ENCODE measurements at places on chromosomes 5 and 9.

- no peak for DNase-seq
Observed at GRCh38 chr9:84789463-84789830, 119.9 kb downstream of the NTRK2 start.

GRCh38 chr9:82313697-82314096, 325.1 kb downstream of the SPATA31D1 start:
- no peak for DNase-seq

GRCh38 chr5:150469718-150470469, 20.4 kb upstream of the RPS14 start:
- DNase-seq, result peak; percentile 80

DNA sequence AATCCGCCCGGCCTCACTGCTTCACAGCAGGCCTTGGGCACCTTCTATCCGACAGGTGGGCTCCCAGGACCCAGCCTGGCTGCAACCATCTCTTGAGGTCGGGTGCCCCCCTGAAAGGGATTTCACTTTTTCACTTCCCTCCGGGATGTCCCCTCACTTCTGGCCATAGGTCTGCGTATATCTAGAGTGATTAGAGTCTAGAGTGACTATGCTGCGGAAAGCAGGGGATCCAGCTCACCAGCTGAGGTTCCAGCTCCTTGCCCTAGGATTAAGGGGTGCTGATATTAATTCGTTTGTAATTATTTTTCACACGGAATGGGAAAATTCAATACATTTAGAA, 3.1 kb downstream of the DMRT2 start:
- no peak for DNase-seq

DNA sequence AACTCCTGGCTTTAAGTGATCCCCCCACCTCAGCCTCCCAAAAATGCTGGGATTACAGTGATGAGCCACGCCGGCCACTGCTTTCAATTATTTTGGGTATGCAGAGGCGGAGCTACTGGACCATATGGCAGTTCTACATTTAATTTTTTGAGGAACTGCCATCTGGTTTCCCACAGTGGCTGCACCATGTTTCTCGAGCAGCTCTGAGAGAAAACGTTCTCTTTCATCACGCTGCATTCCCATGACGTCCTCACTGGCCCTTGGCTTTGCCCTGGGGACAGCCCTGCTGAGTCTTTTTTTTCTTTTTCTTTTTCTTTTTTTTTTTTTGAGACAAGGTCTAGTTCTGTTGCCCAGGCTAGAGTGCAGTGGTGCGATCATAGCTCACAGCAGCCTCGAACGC, 35.5 kb upstream of the GRHPR start:
- DNase-seq, result no peak

DNA sequence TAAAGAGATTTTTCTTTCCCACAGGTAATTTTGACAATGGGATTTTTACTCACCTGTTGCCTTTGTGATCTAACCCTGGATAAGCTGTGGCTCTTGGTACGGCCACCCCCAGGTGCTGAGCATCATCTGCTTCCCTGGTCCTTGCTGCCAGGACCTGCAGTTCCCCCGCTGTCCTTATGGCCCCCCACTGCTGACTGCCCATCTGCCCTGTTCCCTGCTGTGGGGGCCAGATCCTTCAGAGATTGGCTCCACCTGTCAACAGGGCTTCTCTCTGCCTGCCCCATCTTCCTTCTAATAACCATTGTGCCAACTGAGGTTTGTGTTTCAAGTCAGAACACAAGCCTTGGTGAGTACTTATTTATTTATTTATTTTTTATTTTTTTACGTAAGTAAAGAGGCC, 183.3 kb downstream of the MAPKAP1 start:
- DNase-seq, result no peak

- DNase-seq, result no peak
Observed at GRCh38 chr9:660227-660626, 181.3 kb upstream of the DMRT1 start.

GRCh38 chr5:149680810-149681221, 49.3 kb upstream of the PPARGC1B start:
- DNase-seq, result no peak

- DNase-seq, result no peak
Observed at GRCh38 chr5:132607095-132607494, 50.3 kb downstream of the RAD50 start.

DNA sequence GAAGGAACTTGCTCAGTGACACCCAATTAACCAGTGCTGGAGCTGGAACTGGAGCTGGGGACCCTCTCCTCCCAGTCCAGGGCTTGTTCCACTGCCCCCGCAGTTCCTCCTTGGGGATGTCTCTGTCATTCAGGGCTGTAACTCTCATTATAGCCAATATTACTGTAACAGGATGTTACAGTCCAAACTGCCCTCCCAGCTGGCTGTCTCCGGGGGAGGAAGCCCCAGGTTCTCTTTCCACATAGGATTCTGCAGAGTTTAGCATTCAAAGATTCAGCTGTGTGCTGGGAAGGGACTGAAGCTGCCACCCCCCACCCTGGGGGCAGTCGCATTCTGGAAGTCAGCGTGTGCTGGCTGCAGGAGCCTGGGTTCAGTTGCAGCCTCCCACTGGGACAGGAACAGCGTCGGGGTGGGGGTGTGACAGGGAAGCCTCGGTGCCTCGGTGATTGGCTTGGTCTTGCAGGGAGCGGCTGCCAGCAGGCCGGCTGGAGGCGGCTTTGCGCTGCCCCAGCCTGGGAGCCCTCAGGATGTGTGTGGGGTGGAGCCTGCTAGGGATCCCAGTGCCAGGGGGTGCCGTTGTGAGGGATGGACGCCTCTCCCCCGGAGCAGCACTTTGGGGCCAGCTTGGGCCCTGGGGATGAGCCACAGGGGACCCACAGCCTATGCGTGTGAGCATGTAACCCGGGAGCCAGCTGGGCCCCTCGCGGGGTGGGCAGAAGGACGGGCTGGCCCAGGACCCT, 101.1 kb downstream of the RGS3 start:
- peak; percentile 95 for DNase-seq

- no peak for DNase-seq
Observed at GRCh38 chr9:30075451-30076199, 2308.8 kb upstream of the ACO1 start.

DNA sequence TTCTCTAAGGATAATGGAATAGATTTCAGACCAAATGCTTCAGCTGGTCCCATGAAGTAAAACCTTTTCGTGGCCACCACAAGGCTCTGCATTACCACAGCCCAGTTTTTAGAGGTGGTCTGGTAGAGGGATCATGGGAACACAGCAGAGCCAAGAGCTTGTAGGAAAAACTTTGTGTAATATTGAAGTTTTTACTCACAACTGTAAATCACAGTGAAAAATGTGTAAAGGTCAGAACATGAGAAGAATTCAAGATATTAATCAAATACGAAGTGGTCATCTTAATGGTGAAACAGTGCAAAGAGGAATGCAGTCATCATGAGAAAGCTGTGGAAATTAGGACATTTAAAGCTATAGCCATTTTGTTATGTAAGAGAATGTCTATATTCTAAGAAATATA, 197.5 kb downstream of the NPR3 start:
- no peak for DNase-seq

DNA sequence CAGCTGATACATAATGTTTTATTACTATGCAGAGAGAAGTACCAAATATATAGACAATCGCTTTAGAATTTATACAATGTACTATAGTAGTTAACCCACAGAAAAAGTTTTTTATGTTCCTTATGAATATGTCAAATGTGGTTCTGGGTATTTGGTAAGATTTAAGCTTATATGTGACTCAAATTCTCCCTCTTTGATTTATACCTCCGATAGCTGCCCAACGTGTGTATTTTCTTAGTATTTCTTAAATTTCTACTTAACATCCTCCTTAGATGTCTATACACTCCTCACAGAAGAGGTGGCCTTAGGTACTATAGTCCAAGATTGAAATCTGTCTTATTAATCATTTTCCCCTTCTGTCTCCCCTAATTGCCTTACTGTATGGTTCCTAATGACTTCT, 138.6 kb upstream of the TNFAIP8 start:
- DNase-seq, result no peak

DNA sequence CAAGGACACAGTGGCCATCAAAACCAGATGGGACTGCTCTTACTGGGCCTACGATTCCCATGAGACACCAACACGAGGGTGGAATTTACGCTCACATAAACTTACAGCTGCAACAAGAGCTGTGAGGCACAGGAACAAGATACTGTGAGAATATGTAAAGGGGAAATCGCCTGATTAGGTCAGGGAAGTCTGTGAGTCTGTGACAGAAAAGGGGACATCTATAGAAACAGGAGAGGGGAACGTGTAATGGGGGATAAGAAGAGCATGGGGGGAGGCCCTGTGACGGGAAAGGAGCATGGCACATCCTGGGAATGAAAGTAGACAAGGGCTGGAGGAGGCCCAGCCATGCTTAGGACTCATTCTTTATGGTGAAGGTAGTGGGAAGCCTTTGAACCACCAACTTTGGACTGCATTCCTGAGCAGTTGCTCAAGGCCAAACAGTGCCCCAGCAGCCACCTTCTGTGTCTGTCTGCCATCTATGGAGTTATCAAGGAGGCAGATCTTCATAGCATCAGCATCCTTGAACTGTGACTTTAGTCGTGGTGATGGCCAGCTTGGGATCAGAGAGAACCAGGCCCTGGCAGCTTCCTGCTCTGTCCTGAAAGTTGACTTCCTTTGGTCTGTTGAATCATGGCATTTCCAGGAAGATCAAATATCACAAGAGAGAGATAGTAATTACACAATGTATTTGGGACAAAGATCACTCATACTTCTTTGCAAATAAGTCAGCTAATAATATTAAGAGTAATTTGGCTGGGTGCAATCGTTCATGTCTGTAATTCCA, 87.9 kb upstream of the FAM169A start:
- peak; percentile 45 for DNase-seq

DNA sequence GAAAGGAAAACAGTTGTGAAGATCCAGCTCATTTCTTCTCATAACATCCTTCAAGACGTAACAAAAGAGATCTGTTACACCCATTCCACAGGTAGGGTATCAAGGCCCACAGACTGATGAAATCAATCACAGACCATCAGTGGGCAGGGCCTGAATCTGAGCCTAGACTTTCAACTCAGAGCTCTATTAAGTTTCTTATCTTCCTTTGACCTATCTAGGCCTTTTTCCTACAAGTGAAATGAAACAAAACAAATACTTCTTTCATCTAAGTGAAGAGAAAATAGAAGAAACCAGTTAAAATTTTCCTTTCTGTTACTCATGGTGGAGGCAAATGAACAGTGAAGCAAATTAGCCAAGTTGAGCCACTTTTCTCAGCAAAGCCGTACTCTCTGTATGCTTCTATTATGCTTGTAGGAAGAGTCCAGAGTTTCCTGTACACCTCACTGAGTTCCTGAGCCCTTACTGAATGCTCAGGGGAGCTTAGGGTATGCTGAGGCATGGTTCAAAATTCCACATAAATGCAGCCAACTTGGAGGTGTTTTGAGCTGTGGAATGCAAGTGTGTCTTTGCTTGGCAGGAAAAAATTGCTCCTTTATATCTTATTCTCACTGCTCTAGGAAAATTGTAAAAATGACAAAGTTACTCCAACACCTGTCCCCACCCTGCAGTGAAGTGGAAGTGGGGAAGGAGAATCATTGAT, 91.9 kb downstream of the FEM1C start:
- peak; percentile 52 for DNase-seq

DNA sequence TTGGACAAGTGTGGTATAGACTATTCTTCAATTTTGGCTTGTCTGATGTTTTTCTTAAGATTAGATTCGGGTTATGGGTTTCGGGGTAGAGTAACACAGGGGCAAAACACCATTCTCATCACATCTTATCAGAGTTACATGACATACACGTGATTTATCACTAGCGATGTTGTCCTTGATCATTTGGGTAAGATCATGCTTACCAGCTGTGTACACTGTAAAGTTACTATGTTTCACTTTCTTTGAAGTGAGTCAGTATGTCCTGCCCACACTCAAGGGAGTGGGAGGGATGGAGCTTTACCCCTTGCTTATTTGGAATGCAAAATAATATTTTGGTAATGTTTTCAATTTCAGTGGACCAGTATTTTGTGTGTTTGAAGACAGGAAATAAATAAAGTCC, 101.8 kb upstream of the TAF11L2 start:
- DNase-seq, result no peak

- peak; percentile 85 for DNase-seq
Observed at GRCh38 chr5:151223447-151224264, at the start of gene CCDC69. TSS of gene CCDC69 (minus strand) at chr5:151224092. CDS start at chr5:151223970, 122 bp downstream.

DNA sequence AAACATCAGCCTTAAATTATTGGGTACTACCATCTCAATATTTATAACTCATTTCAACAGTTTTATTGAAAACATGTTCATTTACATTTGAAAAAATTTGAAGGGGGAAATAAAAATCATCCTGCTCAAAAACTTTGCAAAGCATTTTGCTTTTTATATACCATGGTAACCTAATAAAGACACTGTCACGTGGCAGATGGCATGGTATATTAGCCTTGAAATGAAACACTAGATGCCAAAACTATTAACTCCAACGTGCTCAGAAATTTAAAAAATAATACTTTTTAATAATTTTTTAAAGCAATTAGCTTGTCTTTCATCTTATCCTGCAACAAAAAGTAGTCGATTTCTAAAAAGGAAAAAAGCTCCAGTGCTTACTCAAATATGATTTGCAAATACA, 88.6 kb upstream of the NFIB start:
- DNase-seq, result no peak

GRCh38 chr9:129084087-129084486, 3.2 kb downstream of the DOLPP1 start:
- DNase-seq, result no peak

DNA sequence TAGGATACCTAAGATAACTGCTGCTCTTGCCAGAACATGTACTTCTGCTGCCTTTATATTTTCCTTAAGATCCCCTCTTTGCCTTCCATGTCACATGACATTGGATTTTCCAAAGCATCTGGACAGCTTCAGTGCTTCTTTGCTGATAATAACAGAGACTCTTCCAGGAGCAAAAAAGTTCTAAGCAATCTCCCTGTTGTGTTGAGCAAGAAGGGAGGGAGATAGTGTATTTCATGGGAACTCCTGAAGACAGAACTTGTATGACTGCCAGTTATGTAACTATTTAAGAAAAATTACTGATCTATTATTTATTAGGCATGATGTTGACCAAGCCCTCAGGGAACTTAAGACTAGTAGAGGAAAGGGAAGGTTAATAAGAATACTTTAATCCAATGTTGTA, 454.7 kb downstream of the SPATA31D1 start:
- DNase-seq, result no peak

GRCh38 chr9:107127608-107128007, 155.5 kb upstream of the RAD23B start:
- no peak for DNase-seq

DNA sequence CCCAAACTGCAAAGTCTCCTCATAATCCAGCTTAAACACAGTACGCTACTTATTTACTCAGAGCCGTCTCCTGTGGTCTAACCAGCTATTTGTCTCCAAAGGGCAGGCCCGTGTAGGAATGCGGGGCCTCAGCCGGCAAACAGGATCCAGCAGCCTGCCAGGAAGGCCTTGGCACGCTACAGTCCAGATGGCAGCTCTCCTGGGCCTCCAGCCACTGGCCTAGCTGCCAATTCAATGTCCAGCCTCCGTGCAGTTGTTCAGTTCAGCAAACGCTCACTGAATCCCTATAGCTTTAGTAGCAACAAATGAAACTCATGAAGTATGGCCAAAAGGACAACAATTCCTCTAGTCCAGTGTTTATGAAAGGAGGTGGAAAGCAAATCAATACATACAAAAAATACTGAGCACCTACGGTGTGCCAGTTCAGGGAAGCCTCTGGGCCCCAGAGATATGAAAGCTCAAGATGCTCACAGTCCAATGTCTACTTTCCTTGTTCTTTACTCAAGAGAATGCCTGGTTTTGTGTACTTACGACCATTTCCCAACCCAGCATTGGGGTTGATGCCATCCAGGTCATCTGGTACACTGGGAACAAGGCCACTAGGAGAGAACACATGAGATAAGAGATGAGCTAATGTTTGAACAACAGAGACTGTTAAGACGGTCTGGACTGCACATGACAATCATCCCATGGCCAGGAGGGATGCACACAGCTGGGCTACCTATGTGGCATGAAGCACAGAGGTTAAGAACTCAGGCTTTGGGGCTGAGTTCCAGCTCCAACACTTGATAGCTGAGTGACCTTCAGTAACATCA, 8.3 kb downstream of the CDK5RAP2 start:
- peak; percentile 92 for DNase-seq

Data from GM03348 (cell line).